Heart left ventricle (tissue), 16 donors: ENCODE measurements at places on chromosomes 2 and 18.

DNA sequence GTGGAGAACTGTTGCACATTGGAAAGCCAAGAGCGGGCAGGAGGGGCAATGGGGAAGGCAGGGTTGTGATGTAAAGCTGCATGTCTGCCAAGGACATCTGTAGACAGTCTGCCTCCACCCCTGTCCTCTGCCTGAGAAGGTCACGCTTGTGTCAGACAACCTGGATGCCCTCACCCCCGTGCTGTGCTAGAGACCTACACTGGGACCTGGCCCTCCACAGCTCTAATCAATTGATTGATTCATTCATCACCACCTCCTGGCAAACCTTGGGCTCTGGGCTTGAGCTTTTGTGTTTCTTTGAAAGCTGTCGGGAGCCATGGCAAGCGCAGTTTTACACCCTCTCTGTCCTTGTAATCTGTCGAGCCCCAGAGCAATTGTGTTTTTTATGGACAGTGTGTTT lies 41.1 kb downstream of the MARCO start:
- no peak for DNase-seq

DNA sequence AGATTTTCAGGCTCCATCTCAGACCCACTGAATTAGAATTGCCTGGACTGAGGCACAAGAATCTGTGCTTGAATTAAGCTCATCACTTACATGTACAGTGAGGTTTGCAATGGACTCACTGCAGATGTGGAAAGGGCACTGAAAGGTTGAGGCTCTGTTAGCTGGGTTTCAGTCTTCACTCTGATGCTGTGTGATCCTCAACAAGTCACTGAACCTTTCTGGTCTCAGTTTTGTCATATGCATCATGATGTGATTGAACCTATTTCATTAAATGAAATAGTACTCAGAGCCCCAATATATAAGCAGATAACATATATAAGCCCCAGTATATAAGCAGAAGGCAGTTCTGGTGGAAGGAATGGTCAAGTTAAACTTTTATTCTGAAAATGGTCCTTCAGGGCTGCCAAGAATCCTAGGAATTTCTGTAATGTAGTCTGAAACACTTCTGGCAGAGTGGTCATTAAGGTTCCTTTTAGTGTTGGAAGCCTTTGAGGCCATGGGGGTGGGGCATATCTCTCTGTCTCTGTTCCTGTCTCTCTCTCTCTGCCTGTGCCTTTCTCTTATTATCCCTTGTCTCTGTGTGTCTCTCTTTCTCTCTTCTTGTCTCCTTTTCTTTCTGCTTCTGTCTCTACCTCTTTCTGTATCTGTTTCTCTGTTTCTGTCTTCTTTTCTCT lies 110.4 kb downstream of the ADCYAP1 start:
- DNase-seq, result no peak

DNA sequence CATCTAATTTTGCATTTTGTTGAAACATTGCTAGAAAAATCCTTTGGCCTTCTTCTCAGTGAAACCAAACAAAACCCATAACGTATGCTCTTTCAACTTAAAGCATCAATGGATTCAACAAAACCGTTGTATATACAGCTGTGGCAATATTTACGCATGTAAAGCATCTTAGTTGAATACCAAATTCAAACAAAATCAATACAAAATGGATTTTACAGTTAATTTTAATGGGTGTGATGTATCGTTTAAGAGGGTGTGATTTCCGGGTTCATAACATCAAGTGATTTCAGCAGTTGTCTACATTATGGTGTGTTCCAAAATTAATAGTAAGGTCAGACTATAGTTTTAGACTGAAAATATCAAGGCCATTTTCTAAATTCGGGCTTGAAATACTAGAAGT lies 198.2 kb downstream of the TGIF1 start:
- DNase-seq, result no peak

GRCh38 chr2:224613543-224614286 lies 28.6 kb upstream of the CUL3 start:
- no peak for DNase-seq

GRCh38 chr18:52499644-52500043 lies 159.6 kb downstream of the DCC start:
- DNase-seq, result no peak

DNA sequence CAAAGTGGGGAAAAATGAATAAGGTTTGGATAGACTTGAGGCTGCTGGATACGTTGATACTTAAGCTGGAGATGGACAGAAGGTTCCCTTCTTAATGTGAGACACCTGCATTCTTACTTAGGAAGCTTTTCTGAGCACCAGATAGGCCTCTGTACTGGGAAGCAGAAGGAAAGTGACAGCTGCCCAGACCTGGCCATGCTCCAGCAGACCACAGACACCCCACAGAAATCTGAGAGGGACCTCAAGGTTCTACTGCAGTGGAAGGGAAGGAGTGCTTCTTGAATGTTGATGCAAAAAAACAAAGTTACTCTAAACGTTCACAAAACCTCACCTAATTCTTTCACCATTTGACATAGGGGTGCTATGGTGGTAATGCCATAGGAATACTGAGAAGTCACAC lies 642.1 kb upstream of the ID2 start:
- DNase-seq, result no peak

DNA sequence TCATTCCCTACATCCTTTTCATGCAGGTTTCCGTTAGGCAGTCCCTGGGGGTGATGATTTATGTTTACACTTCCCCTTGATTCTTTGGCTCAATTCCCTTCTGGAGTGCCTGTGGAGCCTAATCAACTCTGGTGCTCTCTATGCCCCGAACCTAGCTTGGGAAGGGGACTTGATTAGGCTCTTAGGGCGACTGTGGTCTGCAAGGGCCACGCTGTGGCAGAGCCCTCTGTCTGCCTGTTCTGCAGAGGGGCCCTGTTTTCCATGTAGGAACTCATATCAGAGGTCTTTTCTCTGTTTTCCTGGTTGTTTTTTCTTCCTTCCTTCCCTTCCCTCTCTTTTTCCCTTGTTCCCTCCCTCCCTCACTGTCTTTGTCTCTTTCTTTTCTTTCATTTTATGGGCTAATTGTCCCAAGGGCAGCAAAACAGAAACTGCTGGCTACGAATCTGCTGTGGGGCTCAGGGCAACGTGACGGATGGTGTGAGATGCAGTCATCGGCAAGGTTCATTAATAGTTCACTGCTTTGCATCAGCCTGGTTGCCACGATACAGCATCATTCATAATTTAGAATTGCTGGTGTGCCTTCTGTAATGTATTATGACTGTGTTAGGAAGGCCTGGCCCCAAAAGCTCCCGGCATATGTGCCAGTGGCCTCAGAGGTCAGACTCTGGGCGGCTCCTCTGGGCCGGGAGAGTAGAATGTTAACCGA lies 134.5 kb downstream of the NAPG start:
- DNase-seq, result no peak

DNA sequence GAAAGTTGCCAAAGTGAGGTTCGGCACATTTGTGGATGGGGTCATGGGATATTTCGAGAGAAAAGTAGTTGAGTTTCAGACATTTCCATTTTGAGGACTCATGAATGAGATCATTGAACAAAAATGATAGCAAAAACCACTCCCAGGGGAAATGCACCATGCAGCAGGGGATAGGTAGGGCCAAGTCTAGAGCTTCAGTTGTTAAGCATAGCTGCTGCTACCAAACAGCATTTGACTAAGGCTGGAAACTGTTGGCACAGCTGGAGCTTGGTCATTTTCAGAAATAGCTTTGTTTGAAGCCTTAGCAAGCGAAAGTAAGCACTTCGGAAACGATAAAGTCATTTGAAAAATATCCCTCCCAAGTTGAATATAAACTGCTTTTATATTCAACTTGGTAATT lies 431.8 kb downstream of the SOCS6 start:
- no peak for DNase-seq

GRCh38 chr2:209771474-209772289 lies at the start of gene UNC80:
Gene UNC80, plus strand, starts transcription at chr2:209771832. Its CDS starts 241 bp downstream, at chr2:209772073.
- peak; percentile 80 for DNase-seq

DNA sequence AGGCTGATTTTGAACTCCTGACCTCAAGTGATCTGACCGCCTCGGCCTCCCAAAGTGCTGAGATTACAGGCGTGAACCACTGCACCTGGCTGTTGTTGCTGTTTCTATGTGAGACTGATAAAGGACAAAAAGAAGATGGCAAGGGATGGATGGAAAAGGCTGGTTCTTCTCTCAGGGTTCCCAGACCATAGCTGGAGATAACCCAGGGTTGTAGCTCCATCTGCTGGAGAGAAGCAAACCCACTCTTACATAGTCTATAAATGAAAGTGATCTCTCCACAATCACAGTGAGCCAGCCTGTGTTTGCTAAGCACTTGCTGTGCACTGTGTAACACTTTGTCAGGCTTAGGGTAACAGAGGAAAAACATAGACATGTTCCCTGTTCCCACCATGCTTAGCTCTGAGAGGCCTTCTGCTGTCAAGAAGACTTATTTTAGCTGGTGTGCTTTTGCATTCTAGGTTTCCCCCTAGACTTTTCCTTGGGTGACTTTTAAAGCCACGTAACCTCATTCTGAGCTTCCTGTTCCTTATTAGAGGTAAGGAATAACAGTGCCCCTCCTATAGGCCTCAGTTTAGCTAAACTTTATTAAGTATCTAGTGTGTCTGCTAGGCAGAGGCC lies 49.7 kb downstream of the LIMS1 start:
- peak; percentile 50 for DNase-seq

GRCh38 chr2:7752291-7752690 lies 835.1 kb downstream of the RNF144A start:
- no peak for DNase-seq

DNA sequence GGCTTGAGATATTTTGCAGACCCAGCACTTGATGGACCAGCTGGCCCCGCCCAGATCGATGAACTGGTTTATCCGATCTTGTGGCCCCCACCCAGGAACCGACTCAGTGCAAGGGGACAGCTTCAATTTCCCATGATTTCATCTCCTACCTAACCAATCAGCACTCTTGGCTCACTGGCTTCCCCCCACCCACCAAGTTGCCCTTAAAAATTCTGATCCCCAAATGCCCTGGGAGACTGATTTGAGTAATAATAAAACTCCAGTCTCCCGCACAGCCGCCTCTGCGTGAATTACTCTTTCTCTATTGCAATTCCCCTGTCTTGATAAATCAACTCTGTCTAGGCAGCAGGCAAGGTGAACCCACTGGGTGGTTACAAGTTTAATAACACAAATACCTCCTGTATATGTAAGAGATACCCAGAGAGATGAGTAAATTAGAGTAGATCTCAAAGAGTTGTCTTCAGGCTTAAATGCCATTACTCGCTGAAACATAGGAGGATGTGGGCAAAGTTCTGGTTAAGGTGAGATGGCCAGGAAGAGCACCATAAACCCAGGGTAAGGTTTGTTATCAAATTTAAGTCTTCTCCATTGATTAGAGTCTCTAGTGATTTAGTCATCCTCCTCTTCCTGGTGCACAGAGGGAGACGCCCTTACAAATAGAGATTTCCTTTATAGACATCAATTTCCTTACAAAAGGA lies 222.8 kb downstream of the ARL4C start:
- DNase-seq, result no peak

- no peak for DNase-seq
These were observed 34.2 kb downstream of the ROCK2 start for GRCh38 chr2:11310212-11310611.

DNA sequence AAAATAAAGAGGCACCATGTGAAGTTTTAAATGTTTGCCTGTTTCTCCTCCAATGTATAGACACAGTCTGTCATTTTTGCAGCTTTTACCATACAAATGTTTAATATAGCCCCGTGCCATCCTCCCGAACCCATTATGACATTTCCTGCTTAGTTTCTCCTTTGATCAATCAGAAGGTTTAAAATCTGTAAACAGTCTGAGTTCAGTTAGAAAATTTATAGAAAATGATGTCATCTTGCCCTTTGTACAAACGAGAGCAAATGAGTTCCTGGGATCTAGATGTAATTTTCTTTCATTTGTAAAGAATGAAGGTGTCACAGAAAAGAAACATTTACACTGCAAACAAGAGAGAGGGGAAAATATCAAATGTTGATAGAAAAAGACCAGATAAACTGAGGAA lies 62.7 kb upstream of the NFU1 start:
- no peak for DNase-seq

- DNase-seq, result no peak
These were observed 37.3 kb downstream of the RHBDD1 start for GRCh38 chr2:226873051-226873620.

- no peak for DNase-seq
These were observed 100.1 kb upstream of the RNF152 start for GRCh38 chr18:61992923-61993322.

- no peak for DNase-seq
These were observed 351.7 kb downstream of the HRH4 start for GRCh38 chr18:24811950-24812681.

DNA sequence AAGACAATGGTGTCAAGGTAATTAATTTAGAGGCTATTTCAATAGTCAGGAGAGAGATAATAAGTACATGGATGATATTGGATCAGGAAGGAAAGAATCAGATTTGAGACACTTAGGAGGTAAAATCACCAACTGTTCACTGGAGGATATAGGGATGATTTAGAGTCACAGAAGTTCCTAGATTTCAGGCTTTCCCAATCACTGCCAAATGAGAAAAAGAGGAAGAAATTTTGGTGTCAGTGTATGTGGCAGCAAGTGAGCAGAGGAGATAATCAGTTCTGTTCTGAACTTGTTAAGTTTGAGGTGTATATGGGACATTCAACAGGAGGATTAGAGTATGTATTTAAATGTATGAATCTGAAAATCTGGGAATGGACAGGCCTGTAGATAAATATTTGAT lies 640.4 kb downstream of the NR4A2 start:
- DNase-seq, result no peak

- DNase-seq, result peak; percentile 41
These were observed 25.5 kb upstream of the SPTBN1 start for GRCh38 chr2:54430649-54431048.

DNA sequence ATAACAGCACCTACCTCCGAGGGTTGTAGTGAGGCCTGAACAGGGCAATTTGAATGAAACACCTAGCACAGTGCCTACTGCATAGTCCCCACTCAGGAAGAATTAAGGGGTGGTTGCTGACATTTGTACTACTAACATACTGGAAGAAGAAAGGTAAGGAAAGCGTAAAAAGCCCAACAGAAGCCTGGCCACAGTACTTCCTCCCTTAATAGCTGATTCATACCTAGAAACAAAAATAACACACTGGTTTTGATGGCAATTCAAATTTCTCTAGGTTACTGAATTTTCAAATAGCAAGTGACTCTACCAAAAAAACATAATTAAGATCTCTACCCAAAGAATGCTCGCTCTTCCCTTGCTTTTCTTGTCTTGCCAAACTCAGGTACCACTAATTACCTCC lies 16.2 kb downstream of the SUCLG1 start:
- DNase-seq, result no peak

DNA sequence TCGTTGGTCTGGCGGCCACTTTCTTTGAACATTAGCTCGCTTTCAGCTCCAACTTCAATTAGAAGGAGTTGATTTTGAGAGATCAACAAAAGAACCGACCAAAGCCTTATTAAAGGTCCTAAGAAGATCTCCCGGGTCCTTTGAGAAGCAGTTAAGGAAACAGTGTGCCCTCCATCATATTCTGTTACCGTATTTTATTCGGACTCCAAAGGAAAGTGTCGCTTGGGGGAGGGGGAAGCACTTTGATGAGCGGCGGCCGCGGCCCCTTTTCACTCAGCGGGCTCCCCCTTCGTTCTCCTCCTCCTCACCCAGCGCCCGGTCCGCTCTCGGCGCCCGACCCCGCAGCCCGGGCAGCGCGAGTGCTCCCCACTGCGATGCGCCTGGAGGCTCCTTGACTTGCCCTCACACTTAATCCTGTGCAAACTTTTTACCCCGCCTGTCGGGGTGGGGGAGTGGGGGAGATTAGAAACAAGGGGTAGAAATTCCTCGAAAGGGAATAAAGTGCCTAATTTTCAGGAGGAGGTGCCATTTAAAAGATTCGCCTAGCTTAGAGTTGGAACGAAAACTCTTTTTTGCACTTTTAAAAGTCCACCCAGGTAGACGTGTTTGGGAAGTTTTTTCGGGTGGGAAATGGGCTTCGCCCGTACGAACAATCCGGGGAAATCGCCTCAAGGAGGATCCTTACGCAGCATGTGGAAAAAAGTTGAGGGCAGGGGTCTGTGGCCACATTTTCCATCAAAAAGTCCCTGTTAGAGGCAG lies 1.2 kb upstream of the OTX1 start:
- no peak for DNase-seq
